Stimulated activated CD8-positive, alpha-beta memory T cell treated with anti-CD3 and anti-CD28 coated beads, Interleukin-4, amount 100 ng/mL, for 1 hour (primary cell): ENCODE measurements at places on chromosomes 16 and 17.

DNA sequence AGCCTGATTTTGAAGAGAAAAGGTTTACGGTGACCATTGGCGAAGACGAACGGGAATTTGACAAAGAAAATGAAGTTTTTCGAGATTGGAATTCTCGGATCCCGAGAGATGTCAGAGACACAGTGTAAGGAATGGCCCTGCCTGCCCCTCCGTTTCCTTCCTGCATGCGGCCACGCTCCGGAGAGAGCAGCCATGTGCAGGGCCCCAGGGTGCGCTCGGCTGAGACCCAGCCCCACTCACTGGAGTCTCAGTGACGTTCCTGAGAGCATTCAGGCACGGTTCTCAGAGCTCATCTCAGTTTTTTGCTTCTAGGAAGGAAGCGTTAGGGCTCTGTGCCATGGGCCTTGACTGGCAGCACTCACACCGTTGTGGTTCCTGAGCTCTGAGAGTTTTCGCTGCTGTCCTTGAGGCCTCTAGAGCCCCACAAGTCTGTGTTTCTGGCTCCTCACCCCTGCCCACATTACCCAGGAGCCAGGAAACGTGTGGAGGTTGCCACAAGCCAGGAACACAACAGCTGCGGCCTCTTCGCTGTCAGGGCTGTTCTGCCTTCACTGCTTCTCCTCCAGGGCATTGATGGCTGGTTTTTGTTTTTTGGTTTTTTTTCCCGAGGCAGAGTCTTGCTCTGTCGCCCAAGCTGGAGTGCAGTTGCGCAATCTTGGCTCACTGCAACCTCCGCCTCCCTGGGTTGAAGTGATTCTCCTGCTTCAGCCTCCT is 29.8 kb downstream of the ZC3H18 start:
- DNase-seq: no peak

GRCh38 chr17:59858167-59858816 is 34.5 kb downstream of the TUBD1 start:
- no peak for DNase-seq

DNA sequence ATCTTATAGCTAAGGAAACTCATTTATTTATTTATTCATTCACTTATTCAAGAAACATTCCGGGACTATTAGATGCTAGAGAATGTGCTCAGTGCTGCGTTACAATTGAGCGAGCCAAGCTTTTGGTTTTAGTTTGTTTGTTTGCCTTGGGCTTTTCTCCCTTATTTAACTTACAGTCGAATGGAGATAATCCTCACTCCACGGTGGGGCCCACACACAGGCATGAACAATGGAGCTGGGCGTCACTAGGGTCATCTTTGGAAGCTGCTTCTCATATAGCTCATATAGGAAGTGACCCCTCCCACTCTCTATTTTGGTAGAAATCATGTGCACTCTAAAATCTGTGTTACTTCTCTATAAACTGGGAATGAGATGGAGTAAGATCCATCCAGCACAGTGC is 210.0 kb downstream of the TMEM114 start:
- DNase-seq: no peak

DNA sequence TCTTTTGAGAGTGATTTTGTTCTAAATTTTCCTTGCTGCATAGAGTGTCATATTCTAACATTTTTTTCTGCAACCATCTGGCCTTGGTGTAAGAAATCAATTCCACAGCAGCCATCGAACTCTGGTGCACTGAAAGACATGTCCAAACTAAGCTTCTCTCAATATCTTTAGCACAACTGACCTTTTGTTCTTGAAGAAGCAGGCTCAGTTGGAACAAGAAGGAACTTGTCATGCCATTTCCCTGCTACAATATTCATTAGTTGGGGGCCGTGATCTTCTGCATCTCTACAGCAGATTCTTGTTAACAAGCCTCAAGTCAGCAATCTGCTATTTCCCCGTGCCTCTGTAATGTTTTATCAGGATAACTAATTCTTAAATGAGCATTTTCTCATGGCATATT is 1305.6 kb downstream of the CDH11 start:
- DNase-seq: no peak

DNA sequence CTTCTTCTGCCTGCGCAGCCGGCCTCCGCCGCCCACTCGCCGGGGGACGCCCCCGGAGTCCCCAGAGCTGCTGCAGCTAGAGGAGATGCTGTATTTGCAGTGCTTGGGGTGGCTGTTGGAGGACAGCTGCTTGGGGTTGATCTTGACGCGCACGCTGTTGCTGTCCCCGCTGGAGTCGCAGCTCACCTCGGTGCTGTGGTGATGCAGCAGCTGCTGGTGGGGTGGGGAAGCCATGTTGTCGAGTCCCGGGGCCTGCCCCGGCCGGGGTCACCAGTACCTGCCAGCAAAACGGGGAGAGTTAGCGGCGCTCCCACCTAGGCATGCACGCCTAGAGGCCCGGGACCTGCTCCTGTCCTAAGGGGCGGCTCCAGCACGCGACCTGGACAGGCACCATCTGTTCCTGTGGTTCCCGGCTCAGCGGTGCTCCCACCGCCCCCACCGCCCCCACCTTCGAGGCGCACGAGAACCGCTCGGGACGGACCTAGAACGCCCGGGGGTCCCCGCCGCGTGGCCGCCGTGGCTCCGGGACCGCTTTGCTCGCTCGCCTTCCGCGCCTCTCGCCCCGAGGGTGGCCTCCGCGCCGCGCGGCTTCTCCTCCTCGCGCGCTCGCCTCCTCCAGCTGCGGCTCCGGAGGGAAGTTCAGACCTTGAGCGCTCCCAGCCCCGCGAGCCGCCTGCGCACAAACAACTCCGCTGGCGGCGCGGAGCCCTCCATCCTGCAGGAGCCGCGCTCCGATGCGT is 863 bp downstream of the ADCY9 start:
- peak; percentile 8 for DNase-seq

DNA sequence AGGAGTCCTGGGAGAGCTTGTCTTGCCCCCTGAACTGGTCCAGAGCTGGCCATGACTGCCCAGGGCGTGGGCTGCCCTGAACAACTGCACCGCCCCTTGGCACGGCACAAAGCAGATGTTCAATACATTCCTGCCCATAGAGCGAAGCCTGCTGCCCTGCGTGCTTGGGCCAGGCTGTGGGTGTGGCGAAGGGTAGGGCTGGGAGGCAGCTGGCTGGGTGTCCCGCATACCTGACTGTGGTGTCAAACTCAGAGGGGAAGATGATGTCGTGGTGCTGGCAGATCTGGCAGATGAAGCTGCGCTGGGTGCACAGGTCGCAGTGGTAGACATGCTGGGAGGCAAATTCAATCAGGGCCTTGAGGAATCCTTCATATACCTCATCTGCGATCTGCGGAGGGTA is 124.2 kb upstream of the SMURF2 start:
- DNase-seq: no peak

DNA sequence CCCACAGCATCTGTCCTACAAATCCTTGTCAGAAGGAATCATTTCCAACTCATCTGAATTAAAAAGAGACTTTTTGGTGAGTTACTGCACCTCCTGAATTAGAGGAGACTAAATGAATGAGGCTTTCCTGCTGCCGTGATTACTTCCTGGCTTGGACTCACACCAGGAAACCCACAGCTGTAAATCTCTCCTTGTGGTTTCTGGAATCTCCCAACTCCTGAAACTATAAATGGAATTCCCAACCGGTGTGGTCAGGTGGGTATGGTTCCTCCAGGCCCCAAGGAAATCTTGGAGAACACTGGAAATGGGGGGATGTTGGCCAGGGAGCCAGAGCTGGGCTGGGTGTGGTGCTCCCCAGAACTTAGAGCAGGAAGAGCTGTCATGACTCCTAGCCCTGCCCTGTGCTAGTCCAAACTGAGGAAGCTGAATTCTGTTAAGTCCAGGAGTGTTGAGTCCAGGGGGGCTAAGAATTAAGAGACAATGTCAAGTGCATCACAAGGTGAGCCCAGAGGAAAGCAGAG is 216.4 kb downstream of the GSG1L start:
- DNase-seq: no peak

GRCh38 chr17:74190807-74191406 is 12.6 kb upstream of the RPL38 start:
- DNase-seq: no peak

DNA sequence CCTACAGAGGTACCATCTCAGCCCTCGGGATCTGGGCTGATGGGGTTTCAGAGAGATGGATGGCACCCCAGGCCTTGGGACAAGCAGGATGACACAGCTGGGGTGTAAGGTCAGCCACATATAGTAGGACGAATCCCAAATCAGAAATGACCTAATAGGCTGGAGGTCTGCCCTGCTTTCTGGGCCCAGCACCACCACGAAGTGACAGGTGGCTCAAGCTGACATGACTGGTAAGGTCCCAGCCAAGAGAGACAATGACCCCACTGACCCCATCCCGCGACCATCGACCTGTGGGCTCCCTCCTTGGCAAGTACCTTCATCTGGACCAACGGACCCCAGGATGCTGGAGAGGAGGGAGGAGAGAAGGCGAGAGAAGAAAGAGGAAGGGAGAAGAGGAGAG is 15.6 kb downstream of the CAMKK1 start:
- DNase-seq: no peak

- DNase-seq: no peak
These were observed 60.0 kb downstream of the USP22 start for GRCh38 chr17:20982589-20983358.

- no peak for DNase-seq
These were observed 13.7 kb upstream of the BCO1 start for GRCh38 chr16:81224824-81225223.

DNA sequence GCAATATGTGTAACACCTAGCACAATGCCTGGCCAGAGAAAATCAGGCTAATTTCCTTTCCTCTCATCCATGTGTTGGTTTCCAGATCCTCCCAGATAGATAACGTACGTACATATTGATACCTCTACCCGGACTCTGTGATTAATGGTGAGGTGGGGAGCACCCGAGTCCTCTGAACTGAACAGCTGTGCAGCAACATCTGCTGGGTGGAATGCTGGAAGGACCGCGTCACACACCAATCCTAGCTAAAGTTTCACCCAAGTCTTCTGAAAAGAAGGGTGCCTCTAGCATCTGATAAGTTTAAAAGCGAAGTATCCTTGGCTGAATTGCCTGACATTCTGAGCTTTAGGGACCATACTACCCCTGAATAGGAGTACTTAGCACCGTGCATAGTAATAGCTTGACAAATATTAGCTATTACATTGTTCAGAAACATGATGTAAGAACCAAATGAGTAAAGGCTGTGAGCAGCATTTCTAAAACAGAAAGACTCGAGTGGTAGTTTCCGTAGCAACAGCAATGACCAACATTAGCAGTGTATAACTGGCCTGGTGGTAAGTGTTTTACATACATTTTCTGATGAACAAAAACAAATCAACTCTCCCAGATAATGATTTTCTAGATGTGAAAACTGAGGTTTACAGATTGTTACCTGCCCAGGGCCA is 91.4 kb downstream of the SYCE1L start:
- no peak for DNase-seq
